ENCODE measurements at places on chromosomes 12 and 14.

- DNase-seq, result no peak
These were observed 1.9 kb downstream of the SYT1 start for GRCh38 chr12:78866518-78866917.

DNA sequence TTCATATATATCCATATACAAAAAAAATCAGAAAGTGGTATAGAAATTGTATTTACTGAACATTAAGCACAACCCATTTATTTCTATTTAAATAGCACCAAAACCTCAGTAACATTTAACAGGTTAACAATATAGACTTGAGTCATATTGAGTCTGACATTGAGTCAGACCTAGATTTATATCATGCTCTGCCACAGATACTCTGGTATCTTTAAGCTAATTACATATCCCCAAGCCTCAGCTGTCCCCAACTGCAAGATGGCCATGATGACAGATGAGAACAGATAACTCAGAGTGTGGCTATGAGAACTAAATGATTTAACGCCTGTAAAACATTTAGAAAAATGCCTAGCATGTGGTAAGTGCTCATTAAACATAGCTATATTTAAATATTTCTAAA lies 40.3 kb downstream of the IFNG start:
- DNase-seq, result no peak

- DNase-seq, result no peak
These were observed 74.9 kb downstream of the PAWR start for GRCh38 chr12:79615596-79616560.

GRCh38 chr12:3947781-3948180 lies 74.6 kb upstream of the PARP11 start:
- no peak for DNase-seq

- DNase-seq, result peak; percentile 6
These were observed 485 bp downstream of the PELI2 start for GRCh38 chr14:56118611-56119181.

DNA sequence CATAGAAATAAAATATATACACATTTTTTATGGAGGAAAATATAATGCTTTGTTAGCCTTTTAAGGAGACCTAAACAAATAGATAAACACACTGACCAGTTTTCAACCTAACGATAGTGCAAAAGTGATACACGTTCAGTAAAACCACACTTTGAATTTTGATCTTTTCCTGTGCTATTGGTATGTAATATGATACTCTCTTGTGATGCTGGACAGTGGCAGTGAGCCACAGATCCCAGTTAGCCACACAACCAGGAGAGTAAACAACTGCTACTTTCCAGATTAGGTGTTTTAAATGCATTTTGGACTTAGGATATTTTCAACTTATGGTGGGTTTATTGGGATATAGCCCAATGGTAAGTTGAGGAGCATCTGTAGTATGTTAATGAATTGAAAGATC lies 243.1 kb downstream of the ERC1 start:
- no peak for DNase-seq

- peak; percentile 36 for DNase-seq
These were observed 310.2 kb downstream of the APAF1 start for GRCh38 chr12:98955284-98955683.

DNA sequence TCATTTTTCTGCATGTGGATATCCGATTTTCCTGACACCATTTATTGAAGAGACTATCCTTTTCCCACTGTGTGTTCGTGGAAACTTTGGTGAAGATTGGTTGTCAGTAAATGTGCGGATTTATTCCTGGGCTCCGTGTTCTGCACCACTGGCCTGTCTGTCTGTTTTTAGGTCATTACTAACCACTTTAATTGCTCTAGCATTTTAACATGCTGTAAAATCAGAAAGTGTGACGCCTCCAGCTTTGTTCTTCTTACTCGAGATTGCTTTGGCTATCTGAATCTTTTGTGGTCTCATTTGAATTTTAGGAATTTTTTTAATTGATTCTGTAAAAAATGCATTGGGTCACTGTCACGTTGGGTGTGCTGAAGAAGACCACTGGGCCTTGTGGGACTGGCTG lies 1458.7 kb downstream of the AACS start:
- DNase-seq, result no peak

GRCh38 chr12:1463073-1463905 lies 131.1 kb downstream of the FBXL14 start:
- no peak for DNase-seq

- no peak for DNase-seq
These were observed 132.1 kb upstream of the BTG1 start for GRCh38 chr12:92277795-92278194.

- no peak for DNase-seq
These were observed 324.4 kb downstream of the PAWR start for GRCh38 chr12:79366374-79366773.

DNA sequence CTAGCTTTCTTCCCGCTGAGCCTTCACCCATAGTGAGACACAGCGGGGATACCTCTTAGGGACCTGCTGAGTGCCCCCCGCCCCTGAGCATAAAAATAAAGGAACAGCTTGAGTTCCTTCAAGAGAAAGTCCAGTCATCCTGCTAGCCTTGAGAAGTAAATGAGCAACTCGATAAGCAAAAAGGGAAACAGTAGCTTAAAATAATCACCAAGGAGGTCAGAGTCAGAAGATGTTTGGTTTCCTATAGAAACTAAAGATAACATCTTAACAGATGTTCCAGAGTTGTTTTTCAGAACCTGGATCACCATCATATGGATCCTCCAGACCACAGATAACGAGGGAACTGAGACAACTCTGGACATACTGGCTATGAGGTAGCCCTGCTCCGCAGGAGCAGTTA lies 94.0 kb downstream of the BCAT1 start:
- no peak for DNase-seq

DNA sequence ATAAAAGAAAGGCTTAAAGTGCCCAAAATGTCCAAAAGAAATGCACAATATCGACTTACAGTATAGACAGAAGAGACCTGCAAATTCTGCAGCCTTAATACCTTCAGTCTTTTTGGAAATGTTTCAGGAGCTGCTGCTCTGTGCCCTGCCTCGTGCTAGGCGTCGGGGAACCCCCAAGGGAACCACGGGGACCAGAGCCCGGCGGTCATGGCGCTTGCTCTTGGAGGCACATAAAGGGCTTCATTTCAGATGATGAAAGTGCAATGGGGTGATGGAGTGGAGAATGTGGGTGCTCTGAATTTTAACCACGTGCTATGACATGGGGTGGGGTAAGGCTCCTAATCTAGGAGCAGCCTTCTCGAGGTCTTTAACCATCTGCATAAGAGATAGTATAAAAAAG lies 14.8 kb upstream of the AACS start:
- DNase-seq, result no peak

DNA sequence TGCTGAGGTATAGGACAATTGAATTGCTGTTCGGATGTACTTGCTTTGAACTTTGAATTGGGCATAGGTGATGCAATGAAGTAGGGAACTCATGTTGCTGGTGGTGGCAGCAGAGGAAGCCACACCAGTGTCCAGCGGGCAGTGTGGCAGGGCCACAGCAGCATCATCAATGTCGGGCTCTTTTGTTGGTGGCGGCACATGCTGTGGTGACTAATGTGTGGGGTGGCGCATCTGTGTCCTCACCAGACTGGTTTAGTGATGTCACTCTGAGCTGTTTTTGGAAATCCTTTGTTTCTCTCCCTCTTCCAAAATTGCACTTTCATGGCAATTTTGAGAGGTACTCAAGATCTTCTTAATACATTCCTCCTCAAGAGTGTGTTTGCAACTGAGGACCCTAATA lies 187.6 kb downstream of the ETNK1 start:
- DNase-seq, result no peak

- DNase-seq, result peak; percentile 47
These were observed 46.7 kb upstream of the FICD start for GRCh38 chr12:108468196-108468968.

DNA sequence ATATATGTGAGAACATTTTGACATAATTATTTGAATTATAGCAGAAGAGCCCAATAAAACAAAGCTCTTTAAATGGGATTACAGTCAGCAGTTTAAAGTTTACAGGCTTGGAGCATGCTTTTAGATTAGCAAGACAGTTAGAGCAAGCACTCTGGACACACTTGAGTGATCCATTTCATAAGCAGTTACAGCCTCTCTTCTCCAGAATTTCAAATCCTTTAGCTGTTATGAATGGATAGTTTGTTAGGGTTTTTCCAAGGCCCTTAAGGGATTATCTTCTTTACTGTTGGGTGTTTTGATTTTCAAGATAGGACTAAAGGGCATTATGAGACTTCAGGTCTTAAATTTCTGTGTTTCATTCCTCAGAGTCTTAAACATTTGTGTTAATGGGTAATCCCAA lies 36.3 kb downstream of the BEST3 start:
- peak; percentile 44 for DNase-seq

- DNase-seq, result no peak
These were observed 5.2 kb downstream of the RNASE7 start for GRCh38 chr14:21047378-21047781.

- no peak for DNase-seq
These were observed 32.2 kb upstream of the IGF1 start for GRCh38 chr12:102512523-102512922.

- DNase-seq, result no peak
These were observed 4.7 kb downstream of the MGP start for GRCh38 chr12:14880890-14881453.

DNA sequence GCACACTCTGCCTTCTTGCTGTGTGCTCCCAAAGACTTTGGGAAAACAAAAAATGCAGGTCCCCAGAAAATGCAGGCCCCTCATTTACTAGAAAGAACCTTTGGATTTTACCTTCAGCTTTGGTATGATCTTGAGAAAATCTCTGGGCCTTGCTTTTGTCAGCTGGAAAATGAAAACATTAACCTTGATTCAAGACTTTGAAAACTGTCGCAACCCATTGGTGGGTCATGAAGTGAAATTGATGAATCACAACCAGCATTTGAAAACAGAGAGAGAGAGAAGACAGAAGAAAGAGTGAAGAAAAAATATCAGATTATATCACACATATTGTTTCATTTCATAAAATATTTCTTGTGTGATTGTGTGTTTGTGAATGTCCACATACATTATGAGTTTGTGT lies 322.5 kb downstream of the ZFP36L1 start:
- no peak for DNase-seq

- DNase-seq, result no peak
These were observed 278.9 kb upstream of the SOX5 start for GRCh38 chr12:24228371-24228770.

DNA sequence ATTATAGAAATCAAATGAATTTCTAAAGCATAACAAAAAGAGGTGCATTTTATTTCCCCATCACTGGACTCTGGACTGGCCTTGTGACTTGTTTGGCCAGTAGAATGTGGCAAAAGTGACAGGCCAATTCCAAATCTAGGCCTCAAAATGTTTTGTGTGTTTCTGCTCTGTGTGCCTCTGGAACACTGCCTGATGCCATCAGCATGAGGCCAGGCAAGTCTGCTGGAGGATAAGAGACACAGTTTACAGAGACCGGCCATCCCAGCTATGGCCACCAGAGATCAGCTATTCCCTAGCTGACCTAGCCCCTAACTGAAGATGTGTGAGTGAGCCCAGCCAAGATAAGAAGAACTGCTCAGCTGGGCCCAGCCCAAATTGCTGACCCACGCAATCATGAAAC lies 32.9 kb downstream of the ASCL1 start:
- DNase-seq, result no peak

DNA sequence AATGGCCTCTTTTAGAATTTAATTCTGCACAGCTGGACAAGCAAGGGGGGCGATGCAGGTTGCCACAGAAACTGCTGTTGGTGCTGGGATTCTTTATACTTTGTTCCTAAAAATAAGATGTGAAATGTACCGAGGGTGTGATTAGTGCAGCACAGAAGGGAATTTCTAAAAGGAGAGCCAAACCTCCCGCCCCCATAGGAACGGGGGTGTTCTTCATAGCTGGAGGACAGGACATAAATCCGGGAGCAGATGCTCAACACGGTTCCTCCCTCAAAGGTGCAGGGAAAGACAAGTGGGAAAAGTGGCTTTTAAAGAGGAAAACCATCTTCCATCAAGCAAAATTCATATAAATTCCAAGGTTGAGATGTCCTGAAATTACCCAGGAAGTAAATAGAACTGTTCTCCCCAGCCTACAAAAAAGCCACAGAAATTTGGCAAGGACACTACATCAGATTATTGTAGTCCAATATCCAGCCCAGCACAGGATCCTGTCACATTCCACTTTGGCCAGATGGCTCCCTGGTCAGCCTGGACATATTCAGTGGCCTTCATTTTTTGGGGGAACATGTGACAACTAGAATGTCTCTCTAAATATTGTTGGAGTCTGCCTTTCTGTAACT lies 51.4 kb upstream of the TMX1 start:
- no peak for DNase-seq

Measured in kidney tubule cell (primary cell).